ENCODE measurements at places on chromosomes 2 and 18.

GRCh38 chr18:44321868-44322590 is 358.7 kb upstream of the SETBP1 start:
- DNase-seq = no peak

DNA sequence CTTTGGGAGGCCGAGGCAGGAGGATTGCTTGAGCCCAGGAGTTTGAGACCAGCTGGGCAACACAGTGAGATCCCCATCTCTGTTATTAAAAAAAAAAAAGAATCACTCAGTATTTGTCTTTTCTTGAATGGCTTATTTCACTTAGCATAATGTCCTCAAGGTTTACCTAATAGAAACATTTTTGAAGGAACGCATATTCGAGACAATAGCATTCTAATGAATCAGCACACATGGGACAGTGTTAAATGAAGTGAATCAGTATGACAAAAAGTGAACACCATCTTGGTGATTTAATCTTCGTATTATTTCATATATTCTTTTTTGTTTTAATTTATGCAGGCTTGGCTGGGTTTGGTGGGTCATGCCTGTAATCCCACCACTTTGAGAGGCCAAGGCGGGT is 44.7 kb downstream of the WIPF1 start:
- no peak for DNase-seq

- DNase-seq = no peak
These were observed 167.0 kb downstream of the AFF3 start for GRCh38 chr2:99975386-99975785.

DNA sequence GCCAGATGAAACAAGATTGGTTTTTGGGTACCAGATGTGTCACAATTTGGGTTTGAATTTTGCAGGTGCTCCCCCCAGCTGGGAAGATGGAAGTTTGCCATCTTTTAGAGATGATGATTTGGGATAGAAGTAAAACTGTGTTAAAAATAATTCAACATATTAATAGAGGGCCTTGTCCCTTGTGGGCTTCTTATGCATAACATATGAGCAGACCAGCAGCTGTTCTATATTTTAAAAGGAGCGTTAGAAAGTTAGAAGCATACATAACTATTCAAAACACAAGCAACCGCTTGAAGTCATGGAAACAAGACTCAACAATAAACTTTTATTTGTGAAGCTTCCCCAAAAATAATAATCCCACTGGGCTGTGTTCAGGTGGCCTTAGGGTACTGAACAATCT is 62.8 kb downstream of the EFEMP1 start:
- DNase-seq = no peak

DNA sequence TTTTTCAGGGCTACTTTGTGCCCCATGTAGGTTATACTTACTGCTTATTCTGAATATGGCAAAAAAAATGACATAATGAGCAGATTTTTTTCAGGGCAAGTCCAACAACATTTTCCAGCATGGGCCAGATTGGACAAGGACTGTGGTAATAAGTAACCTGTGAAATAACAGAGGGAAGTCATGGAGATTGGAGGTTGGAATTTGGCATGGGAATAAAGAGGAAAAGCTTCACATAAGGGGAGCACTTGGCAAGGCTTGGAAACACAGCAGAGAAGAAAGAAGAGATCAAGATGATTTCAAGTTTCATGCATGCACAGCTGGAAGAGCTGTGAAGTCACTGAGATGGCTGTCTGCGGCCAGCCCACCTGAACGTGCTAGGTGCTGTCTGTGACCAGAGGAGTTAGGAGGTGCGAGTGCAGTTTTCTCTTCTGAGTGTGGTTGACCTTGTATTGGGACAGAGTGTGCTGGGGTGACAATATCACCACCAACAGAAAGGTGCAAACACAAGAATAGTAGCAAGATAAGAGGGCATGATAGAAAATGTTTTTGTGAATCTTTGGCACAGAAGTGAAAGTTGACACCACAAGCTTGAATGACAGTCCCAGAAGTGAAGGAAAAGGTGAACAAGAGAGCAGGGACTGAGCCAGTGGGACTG is 71.1 kb upstream of the DSC1 start:
- no peak for DNase-seq

DNA sequence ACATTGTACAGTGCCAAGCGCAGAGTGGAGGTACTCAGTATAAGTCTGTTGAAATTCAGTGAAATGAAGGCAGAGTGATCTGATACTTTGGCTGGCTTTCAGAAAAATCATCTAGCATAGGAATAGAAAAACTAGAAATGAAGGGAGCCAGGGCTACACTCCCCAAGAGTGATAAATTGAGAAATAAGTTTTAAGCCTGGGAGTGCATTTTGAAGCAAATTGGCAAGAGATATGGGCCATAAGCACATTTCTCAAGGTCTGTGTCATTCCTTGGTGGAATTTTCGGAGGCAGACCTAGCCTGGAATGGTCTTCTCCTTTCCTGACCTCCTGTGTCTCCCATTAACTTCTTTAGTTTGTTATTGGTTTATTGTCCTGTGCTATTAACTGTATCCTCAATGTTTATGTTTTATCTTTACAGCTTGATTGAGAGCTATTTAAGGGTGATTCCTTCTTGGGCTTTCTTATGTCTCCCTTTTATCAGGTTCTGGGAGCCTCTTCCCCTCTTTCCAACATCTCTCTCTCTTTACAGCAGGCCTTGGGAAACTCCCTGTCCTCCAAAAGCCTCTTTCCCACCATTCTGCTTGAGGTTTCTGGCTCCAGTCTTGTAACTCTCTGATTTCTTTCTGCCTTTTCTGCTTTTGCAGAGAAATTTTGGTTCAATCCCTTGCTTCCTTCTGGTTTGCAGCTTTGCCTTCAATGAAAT is 649.5 kb downstream of the SLC4A3 start:
- no peak for DNase-seq

DNA sequence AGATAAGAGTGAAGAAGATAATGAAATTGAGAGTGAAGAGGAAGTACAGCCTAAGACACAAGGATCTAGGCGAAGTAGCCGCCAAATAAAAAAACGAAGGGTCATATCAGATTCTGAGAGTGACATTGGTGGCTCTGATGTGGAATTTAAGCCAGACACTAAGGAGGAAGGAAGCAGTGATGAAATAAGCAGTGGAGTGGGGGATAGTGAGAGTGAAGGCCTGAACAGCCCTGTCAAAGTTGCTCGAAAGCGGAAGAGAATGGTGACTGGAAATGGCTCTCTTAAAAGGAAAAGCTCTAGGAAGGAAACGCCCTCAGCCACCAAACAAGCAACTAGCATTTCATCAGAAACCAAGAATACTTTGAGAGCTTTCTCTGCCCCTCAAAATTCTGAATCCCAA is 15.7 kb downstream of the MSH6 start:
- peak; percentile 51 for DNase-seq

- no peak for DNase-seq
These were observed 42.8 kb upstream of the BAZ2B start for GRCh38 chr2:159658881-159659873.

DNA sequence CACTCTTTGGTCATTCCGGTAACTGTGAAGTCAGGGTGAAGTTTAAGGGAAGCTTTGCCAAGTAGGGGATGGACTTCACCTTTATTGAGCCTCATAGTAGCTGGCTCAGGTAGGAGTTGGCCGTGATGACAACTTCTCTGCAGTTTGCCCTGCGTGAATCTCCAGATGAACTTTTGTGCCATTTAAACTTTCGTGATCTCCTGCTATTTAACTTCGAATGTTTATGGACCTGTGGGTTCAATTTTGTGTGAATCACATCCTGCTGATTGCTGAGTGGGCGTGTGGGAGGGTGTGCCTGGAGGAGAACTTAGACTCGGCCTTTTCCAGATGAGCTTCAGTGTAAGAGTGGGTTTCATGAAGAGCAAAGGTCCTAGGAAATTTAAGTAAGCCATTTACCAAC is 4.2 kb downstream of the UGT1A1 start:
- no peak for DNase-seq

DNA sequence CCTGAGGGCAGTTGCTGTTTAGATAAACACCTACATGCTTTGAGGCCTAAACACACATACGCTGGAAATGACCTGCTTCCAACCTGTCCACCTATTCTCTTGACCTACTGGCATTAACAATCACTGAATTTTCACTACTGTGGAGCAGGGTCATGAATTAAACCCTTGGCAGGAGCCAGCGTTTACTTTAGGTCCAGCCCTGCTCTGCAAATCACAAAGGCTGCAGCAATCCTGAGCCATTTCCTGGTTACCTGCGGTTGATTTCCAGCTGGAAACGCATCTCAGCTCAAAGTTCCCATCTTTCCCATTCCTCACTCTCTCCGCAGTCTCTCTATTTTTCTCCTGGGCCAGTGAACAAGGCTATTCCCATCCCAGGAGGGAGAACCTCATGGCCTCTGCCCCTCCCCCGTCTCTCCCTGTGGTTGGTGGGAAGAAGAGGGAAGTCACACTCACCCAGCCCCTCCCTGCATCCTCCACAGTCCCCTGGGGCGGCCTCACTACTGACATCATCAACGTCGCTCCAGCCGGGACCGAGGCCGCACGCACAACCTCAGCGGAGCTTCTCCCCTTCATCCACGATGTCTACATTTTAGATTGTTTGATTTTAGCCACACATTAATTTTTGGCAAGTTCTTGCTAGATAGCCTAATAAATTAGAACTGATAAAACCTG is 84.5 kb upstream of the SNTG2 start:
- DNase-seq = no peak

DNA sequence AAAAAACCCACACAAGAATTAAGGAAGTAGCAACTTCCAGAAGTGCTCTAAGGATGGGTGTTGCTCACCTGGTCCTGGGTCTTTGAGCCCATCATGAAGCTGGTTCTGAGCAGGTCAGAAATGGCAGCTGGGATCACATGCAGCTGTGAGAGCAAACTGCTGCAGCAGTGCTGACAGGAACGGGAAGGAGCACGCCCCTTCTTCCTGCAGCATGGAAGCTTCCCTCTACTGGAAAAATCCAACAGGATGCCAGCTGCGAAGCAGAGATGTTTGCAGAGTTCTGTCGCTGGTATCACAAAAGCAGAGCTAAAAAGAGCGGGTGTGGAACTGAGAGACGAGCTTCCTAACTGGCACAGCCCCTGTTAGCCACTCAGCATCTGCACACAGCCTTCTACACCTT is 33.7 kb downstream of the EIF4E2 start:
- no peak for DNase-seq

- no peak for DNase-seq
These were observed 187.3 kb downstream of the FAM210A start for GRCh38 chr18:13539050-13539449.

- DNase-seq = no peak
These were observed 8.8 kb downstream of the TRIB2 start for GRCh38 chr2:12725233-12726187.

GRCh38 chr2:3073704-3074103 is 303.9 kb downstream of the EIPR1 start:
- DNase-seq = no peak

- DNase-seq = no peak
These were observed 183.3 kb upstream of the TRIB2 start for GRCh38 chr2:12533337-12534005.

GRCh38 chr18:57073501-57074187 is 73.2 kb upstream of the BOD1L2 start:
- no peak for DNase-seq

GRCh38 chr18:55085557-55086285 is 126.5 kb upstream of the CCDC68 start:
- DNase-seq = no peak

DNA sequence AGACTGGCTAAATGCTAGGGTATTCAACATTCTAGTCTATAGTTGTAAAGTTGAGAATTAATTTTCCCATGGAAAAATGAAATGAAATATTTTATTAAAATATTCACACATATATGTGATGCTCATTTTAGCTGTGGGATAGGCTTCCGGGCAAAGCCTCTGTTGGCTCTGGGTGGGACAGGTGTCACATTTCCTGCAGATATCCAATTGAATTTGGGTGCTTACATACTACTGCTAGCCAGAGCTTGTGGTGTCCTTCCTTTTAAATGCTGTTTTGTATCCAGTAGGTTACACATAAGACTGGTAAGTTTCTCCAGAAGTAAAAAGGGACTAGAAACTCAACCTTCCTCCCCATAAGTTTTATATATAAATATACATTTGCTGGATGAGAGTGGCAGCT is 73.8 kb downstream of the RPRM start:
- DNase-seq = no peak

- no peak for DNase-seq
These were observed 5.1 kb downstream of the EHD3 start for GRCh38 chr2:31238906-31239592.

DNA sequence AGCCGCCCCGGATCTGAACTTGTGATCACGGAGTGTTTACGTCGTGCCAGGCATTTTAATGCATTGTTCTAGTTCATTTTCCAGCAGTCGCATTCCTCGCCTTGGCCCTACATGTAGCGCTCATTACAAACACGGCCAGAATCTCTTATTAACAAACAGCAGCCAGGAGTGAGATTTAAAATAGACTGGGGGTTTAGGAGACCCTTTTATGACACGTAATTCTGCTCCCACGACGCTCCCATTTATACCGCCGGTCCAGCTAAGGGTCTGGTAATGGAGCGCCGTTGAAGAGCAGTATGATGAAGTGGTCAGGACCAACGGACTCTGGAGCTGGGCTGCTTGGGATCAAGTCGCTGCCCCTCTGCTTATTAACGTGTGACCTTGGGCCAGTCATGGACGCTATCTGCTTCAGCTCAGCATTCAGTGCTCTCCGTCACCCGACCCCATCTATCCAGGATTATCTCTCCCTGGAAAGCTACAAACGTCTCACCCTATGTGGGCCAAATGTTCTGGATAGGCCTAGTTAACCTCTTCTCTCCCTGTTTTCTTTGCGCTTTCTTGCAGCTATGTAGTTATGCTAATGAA is 745 bp downstream of the MSH2 start:
- peak; percentile 37 for DNase-seq

- DNase-seq = no peak
These were observed 10.0 kb upstream of the CD302 start for GRCh38 chr2:159808032-159808425.

DNA sequence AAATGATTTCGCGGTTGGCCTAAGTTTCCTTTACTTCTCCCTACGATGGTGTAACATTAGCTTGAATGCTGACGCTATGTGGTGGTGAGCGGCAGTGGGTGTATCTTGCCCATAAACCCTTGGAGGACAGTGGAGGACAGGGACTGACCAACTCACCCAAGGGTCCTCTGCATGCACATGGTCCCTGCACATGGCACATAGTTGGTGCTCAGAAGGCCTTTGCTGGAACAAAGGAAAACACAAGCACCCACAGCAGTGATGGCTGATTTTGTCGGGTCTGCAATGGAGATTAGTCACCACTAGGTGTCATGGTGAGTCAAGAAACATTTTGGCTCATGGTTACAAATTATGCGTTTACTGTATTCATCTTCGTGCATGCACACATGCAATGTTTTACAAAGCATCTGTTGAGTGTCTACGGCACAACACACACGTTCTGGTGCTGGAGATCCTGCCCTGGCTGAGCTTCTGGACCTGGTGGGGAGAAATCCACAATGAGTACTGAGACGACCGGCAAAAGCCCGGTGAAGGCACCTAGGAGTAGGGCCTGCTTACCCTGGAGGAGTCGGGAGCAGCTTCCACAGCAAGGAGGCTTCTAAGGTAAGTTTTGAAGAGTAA is 44.0 kb downstream of the PDCL3 start:
- peak; percentile 58 for DNase-seq

- DNase-seq = no peak
These were observed 30.1 kb upstream of the CAB39 start for GRCh38 chr2:230682546-230682945.

GRCh38 chr2:170975127-170975942 is 46.3 kb downstream of the GORASP2 start:
- no peak for DNase-seq

Measured in pons (tissue), 1 donor.